ENCODE measurements at places on chromosomes 4 and X.

- DNase-seq: no peak
These were observed 18.7 kb downstream of the PIGG start for GRCh38 chr4:517806-518070.

DNA sequence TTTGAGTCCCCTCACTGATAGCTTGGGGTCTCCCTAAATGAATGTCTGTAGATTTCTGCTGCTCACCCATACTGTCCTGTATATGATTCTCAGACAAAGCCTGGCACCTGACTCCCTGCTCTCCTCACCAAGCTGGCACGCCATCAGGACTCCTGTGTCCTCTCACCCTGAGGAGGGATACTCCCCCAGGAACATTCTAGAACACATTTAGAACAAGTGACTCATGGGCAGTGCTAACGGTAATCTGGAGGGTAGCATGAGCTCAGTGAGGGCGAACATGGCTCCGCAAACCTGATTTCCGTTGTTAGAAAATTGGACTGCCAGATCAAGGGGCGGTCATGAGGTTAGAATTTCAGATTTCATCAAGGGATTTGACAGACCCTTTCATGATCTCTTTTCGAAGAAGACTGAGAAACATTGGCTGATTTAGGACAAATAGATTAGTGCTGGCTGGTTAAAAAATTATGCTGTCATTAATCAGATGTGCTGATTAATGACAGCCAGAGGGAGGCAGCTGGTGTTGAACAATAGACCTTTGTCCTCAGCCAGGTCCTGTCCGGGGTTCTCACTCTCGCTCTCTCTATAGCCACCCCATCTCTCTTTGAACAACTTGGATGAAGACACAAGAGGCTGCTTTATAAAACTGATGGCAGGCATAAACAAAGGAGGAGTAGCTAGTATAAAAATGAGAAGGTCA, 244.3 kb downstream of the PTTG2 start:
- DNase-seq: no peak

DNA sequence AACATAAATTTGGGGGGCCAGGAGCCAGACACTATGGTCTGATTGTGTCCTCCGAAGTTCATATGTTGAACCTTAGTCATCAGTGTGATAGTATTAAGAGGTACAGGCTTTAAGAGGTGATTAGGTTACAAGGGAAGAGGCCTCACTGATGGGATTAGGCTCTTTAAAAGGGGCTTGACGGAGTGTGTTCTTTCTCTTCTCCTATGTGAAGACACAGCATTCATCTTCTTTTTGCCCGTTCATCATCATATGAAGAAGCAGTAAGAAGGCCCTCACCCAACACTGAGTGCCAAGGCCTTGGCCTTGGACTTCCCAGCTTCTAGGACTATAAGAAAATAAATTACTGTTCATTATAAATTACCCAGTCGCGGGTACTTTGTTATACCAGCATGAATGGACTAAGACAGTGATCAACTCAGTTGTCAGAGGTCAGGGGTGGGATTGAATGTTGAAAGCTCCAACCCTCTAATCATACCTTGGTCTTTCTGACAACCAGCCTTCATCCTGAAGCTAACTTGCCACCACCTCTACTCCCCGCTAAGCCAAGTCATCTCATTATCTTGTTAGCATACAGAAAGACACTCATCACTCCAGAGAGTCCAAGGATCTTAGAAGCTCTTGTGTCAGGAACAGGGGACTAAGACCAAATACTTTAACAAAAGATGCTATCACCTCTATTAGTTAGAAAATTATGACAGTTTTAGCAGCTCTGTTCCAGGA, 543.4 kb upstream of the DIPK2B start:
- no peak for DNase-seq

DNA sequence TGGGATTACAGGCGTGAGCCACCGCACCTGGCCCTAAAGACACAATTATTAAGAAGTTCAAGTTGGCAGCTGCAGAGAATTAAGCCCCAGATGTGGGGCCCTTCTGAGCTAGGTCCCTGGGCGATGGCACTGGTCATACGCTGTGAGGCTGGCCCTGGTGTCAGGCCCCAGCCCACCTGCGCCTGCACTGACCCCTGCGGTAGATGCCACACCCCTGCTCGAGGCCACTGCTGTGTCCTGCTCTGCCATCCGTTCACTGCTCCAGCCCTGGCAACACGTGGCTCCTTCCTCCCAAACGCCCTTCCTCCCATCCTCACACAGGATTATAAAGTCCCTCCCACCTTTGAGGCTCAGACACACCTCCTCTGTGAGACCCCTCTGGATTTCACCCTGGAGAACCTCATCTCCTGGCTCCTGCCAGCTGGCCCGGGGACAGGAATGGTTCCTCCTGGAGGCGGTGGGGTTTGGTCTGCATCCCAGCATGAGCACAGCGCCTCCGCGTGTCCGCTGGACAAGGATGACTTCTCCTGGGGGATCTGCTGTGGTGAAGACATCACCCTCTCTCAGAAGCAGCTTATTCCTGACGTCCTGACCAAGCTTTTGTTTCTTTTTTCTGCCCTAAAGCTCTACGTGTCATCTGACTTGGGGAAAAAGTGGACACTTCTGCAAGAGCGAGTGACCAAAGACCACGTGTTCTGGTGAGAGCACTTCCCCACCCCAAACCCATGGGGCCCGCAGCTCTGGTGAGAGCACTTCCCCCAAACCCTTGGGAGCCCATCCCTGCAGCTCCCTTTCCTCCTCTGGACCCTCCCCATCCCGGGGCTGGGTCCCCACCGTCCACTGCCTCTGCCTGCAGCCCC, 219.0 kb upstream of the PSAPL1 start:
- no peak for DNase-seq

DNA sequence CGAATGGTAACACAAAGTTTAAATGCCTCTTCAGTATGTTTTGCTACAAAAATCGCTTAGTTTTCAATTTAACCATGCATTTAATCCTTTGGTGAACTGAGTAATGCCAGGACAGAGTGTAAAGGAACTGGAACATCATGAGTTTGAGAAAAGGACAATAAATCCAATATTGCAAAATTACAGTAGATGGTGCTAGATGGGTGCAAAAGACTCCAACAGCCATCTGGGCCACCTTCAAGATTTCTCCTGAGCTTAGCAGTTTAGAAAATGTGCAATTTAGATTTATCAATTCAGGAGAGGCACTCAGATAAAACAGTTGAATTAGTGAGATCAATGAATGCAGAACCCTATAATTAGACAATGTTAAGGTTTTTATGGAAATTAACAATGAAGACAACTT, 33.2 kb upstream of the MID1IP1 start:
- no peak for DNase-seq

DNA sequence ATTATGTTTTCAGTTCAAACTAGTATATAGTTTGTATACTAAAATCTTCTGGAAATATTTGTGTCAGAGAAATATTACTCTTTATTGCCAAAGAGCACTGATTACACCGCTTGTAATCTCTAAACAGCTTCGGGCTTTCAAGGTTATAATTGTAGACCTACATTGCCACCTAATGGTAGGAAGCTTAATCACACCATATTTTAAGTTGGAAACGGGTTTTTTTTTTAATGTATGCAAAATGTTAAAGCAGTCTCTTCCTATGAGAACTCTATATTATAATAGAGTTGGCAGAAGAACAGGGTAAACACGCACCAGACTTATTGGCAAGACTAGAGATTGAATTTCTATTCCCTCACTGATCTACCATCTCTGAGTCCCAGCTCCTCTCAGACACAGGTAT, 19.5 kb upstream of the NFXL1 start:
- DNase-seq: no peak

- DNase-seq: no peak
These were observed 52.8 kb upstream of the TEX13A start for GRCh38 chrX:105273326-105273725.

GRCh38 chr4:147526272-147526654, 45.4 kb downstream of the EDNRA start:
- no peak for DNase-seq

- no peak for DNase-seq
These were observed 48.6 kb downstream of the DCLK2 start for GRCh38 chr4:150126864-150127203.

GRCh38 chr4:99473131-99473530, 37.7 kb upstream of the C4orf17 start:
- no peak for DNase-seq

GRCh38 chrX:37887347-37887746, 40.0 kb upstream of the DYNLT3 start:
- no peak for DNase-seq
